SW480 (cell line): ENCODE measurements at places on chromosomes 12 and 14.

- DNase-seq, result no peak
Measured at GRCh38 chr14:93951635-93952540, 24.5 kb downstream of the ASB2 start.

- DNase-seq, result no peak
Measured at GRCh38 chr14:90294872-90295271, 36.9 kb downstream of the NRDE2 start.

DNA sequence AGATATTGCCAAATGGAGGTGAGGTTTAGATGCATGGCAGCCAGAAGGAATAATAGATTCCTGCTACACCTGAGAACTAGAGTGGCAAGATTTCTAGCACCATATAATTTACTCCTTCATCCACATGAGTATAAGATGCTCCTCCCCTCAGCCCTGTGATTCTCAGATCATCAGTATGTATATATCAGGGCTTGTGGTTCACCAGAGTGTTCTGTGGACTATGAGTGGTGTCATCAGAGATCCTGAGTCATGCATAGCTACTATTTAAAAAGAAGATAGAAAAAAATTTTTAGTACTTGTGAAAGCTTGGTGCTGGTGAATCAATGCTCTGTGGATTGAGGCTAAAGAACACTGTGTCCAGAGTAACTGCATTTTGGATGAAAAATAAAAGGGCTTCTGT is 285.9 kb downstream of the BMP4 start:
- peak; percentile 51 for DNase-seq

- peak; percentile 75 for DNase-seq
Measured at GRCh38 chr14:25132732-25133422, 82.9 kb upstream of the STXBP6 start.

DNA sequence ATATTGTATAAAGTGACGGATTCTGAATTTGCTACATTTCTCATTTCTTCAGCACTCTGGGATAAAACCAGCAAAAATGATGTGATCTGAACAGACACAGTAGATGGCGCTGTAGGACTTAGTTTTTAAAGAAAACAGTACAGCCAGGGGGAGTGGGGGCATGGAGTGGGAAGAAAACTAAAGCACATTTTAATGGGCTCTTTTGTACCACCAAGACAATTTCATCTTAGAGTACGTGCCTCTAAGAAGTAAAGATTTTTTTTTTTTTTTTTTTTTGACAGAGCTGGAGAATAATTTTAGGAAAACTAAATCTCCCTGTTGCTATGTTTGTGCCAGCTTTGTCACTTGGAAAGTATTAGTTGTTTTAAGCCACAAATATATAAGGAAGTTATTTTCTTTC is 124.4 kb downstream of the RAD51B start:
- peak; percentile 81 for DNase-seq

DNA sequence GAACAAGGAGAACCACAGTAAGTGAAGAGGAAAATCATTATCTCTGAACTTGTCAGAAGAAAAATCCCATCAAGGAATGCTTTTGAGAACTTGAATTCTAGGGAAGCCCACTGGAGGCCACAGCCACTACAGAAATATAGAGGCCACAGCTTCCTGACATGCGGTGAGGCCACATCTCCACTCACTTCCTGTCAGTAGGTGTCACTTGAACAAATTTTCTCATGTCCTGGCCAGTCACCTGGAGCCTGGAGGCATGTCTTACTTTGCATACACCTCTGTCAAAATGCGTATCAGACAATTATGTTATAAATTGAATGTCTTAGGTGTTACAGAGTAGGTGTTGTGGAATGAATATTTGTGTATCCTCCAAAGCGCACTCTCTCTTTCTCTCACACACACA is 370.3 kb downstream of the DAD1 start:
- DNase-seq, result no peak
